ENCODE measurements at places on chromosomes 1 and 21.

DNA sequence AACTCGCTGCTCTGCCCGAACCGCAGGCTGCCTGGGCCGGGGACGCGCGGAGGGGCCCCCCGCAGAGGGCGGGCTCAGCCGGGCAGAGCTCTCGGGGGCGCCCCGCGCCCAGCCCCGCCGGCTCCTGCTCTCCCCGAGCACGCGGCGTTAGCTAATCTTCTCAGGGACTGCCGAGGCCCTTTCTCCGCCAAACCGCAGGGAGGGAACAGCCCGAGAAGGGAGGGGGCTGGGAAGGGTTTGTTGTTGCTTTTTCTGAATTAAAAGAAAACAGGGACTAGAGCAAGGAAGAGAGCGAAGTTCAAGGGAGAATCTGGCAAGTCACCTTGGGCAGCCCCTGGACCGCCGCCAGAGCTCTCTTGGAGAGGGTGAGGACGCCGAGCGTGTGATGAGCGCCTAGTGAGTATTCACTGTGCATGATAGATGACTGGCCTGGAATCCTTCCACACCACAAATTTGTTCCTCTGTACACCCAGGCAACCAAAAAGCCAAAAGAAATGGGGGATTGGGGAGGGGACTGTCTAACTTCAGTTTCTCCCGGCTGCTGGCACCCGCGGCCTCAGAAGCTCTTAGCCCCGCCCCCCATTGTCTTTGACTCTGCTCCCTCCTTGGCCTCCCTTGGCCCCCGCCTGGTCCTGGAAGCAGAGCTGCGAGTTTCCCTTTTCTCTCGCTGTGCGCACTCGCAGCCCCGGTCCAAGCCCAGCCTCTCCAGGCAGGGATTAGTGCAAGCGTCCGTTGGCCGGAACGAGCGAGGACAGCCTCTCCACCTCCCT, 19.7 kb upstream of the LMX1A start:
- peak; percentile 64 for DNase-seq

GRCh38 chr21:15240848-15241247, 176.0 kb upstream of the NRIP1 start:
- DNase-seq: no peak

GRCh38 chr1:13661539-13661938, 38.4 kb upstream of the PRDM2 start:
- DNase-seq: no peak

- no peak for DNase-seq
Measured at GRCh38 chr1:71623888-71624287, 543.1 kb upstream of the ZRANB2 start.

GRCh38 chr1:153945795-153946621, 510 bp downstream of the DENND4B start:
- DNase-seq: peak; percentile 73

- DNase-seq: no peak
Measured at GRCh38 chr1:15184436-15185241, 31.1 kb downstream of the TMEM51 start.

DNA sequence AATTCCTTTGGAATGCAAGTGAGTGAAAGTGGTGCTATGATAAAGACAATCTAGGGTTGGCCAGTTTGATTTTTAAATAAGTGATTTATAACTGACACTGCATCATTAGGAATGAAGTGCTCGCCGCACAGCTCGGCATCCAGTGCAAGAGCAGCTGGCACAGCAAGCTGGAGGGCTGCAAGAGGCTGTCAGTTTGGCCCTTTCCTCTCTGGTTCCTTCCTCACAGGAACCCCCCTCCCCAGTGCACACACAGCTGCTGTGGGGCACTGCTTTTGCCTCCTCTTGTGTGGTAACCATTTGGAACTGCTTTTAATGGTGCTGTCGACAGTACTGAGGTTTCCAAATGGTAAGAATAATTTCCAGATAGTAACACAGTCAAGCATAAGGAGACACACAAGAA, 10.4 kb upstream of the BCAR3 start:
- no peak for DNase-seq

DNA sequence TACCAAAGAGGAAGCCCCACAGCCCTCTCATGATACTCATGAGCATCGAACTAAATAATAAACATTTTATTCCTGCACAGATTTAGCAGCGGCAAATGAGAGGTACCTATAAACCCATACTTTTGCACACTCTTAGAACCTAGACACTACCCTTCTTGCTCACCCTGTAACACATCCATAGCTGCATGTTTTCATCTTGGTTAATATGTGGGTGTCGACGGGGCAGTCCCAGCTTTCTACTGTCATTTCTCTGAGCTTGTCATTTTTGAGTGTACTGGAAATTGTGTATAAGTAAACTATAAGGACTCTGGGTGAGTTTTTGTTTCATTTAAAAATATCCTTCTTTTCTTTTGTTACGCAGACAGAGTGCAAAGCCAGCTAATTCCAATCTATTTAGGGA, 25.5 kb downstream of the OVGP1 start:
- no peak for DNase-seq

- no peak for DNase-seq
Measured at GRCh38 chr1:62436039-62436465, 797 bp upstream of the USP1 start.

DNA sequence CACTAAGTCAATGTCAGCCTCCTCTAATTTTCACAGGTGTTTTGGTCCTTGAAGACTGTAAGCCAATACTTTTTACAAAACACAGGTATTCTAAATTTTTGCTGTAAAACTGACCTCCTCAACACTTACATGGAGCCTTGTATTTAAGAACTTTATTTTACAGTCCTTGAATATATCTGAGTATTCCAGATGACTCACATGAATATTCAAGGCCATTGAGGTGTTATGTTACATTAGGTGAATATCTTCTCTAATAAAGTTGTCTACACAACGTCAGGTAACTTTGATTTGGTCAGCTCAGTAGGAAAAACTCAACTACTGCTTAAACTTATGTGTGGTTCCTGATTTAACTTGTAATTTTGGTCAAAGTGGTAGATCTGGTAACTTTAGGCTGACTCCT, 254.2 kb downstream of the OLFM3 start:
- DNase-seq: no peak

GRCh38 chr1:151401125-151401788, 1.9 kb downstream of the PSMB4 start:
- DNase-seq: peak; percentile 52

DNA sequence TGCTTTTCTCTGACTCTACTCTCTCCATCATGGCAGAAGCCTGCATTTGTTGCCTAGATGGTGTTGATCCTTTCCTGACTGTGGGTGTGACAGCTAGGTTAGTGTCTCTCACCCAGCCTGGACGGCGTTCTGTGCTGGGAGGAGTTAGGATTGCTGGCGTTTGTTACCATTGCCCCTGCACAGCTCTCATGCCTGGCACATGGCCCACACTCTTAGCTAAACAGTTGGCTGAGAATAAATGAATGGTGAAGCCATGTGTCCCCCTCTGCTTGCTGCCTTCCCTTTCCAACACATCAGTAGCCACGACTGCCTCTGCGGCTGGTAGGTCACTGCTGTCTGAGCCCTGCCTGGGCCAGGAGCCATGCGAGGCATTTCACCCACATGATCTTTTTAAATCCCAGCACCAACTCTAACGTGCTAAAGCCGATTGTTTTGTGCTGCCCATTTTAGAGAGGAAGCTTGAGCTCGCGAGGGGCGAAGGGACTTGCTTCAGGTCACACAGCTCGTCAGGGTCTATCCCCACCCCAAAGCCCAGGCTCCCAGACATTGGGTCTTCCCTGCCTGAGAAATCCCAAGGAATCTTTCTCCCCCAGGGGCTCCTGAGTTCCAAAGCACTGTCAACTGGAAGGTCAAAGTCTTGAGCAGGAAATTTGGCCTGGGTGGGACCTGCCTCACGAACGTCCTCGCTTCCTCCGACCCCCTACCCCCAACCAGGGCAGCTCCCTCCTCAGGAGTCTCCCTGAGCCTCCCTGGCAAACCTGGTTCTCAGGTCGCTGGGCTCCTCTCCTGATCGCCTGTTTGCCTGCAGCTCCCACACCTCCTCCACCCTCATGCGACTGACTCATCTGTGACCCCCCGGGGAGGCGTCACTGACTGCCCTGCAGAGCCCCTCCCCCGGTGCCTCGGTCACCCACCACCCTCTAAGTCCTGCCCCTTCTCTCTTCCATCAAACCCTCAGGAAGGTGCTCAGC, 271.7 kb upstream of the C1orf174 start:
- DNase-seq: no peak

- DNase-seq: no peak
Measured at GRCh38 chr1:77906019-77906545, 17.7 kb downstream of the NEXN start.

GRCh38 chr1:55716610-55717009, 501.4 kb upstream of the USP24 start:
- DNase-seq: peak; percentile 47

GRCh38 chr1:20366463-20367115, 75.9 kb downstream of the VWA5B1 start:
- no peak for DNase-seq

DNA sequence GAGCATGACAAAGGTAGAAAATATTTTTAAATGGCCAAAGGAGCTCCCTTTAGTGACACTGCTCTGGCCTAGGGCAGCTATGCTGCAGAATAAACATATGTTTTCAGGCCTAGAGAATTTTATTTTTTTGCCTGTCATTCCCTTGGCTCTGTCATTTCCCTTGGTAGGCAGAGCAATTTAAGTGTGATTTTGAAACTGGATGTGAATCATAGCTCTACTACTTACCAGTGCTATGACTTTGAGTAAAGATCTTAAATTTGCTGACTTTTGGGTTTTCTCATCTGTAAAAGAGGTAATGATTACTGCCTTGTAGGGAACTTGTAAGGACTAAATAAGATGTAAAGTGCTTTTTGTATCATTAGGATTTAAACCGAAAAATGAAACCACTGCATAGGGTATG, 189.0 kb upstream of the ZRANB2 start:
- DNase-seq: no peak

DNA sequence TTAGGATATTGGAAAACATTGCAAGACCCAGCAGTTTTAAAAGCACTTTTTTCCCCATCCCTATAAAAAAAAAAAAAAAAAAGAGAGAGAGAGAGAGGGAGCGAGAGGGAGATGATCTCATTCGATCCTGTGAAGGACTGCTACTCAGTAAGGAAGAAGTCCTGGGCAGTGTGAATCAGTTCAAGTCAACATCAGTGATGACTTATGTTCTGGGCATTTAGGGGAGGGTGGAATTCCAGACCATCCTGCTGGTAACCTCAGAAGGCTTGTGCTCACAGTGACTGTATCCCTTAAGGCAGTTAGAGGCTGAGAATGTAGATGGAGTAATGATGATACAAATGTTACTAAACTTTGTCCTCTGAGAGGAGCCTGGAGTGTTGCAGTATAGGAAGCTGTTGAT, 151.4 kb downstream of the TGFB2 start:
- peak; percentile 100 for DNase-seq

- DNase-seq: peak; percentile 65
Measured at GRCh38 chr1:198088360-198089071, 68.3 kb upstream of the NEK7 start.

DNA sequence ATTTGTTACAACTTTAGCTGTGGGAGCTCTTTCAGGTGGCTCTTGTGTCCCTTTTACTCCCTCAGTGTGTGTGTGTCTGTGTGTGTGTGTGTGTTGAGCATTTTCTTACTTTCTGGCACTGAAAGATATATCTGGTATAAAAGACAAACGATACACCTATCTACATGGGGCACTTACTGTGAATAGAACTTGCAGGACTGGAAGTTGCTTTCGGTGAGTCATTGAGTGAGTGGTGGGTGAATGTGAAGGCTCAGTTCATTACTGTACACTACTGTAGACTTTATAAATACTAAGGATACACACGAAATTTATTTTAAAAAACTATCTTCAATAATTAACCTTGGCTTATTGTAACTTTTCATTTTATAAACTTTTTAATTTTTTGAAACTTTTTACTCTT, 38.7 kb downstream of the BTBD8 start:
- peak; percentile 77 for DNase-seq

DNA sequence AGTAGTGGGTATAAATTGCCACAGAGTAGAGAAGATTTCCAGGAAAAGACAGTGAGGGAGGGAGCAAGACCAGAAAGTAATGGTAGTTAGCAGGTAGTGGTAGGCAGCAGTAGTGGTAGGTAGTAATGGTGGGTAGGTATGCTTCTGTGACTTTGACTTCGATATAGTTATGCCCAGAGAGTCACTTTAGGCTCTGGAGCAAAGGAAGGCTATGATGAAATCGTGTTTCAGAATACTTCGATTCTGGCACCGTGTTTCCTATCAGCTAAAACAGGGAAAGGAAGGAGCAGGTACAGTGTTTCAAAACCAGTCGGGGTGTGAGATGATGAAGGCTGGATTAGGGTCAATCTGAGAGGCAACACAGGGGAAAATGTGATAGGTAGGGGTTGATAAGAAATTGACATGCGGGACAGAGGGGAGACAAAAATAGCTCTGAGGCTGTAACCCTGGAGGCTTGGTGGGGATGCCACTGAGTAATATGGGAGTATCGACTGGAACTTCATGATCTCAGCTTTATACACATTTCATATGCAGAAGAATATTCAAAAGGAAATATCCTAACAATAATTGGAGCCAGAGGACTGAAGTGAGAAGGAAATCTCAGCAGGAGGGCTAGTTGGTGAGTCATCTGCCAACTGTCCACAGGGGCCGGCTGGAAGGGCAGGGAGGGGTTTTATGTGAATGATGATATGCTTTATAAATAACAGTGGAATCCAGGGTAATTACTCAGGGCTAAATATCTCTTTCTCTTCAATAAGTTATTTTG, 25.2 kb upstream of the TRIM45 start:
- peak; percentile 97 for DNase-seq

DNA sequence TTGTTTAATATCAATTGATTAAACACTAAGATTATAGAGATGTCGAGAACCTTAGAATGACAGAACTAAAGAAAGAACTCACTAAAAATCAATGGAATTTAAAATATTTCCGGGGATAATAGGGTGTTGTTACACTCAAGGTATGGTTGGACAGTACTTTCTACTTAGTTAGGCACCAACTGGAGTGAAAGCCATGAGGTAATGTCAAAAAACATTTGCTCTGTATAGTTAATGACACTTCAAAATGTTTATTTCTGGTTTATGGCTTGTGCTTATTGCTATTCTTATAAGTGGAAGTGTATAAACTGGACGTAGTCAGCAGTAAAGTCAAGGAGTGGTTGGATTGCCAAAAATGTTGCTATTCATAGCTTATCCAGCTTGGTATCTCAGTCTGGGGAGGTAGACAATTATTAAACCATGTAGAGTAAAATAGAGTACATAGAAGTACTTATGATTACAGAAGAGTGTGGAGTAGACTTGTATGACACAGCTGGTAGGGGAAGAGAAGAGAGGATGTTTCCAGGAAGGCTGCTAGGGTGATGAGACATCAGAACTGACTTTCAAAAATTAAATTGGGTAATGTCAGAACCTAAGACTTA, 56.5 kb upstream of the BMP8A start:
- DNase-seq: no peak

GRCh38 chr1:1119272-1119890, 3.5 kb upstream of the C1orf159 start:
- DNase-seq: no peak

DNA sequence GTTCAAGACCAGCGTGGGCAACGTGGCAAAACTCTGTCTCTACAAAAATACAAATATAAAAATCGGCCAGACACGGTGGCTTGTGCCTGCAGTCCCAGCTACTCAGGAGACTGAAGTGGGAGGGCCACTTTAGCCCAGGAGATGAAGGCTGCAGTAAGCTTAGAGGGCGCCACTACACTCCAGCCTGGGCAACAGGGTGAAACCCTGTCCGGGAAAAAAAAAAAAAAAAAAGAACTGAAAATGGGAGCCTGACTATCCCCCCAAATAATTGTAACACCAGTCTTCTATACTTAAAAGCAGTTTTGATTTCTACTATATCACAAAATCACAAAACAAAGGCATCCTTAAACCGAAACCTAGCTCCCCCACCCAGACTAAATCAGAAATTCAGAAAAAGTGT, 60.3 kb downstream of the CDC42BPA start:
- no peak for DNase-seq

- DNase-seq: peak; percentile 54
Measured at GRCh38 chr1:209655411-209656231, 3.4 kb upstream of the LAMB3 start.

GRCh38 chr1:57158604-57158998, 192.8 kb upstream of the C8B start:
- no peak for DNase-seq
